ENCODE measurements at places on chromosomes 4 and X. TPM values are rescaled to one million over a fixed set of nuclear protein-coding genes. Genes with fewer than 3 reads are reported as not detected.

P2RY10 gene
- 42.2 TPM for total RNA-seq

VEGFC gene
- total RNA-seq: not detected

PDCL2 gene
- not detected for total RNA-seq

ATOH1 gene
- not detected for total RNA-seq

CT83 gene
- total RNA-seq: not detected

HSD17B13 gene
- 0.16 TPM for total RNA-seq

GPRASP1 gene
- total RNA-seq: 3.9 TPM

SSX4 gene
- total RNA-seq: not detected

CT45A3 gene
- not detected for total RNA-seq

WDR19 gene
- 14.5 TPM for total RNA-seq

SLC4A4 gene
- 0.81 TPM for total RNA-seq

EVC gene
- 2.0 TPM for total RNA-seq

PLP2 gene
- total RNA-seq: 136 TPM

ARHGAP36 gene
- not detected for total RNA-seq

USP11 gene
- 57.1 TPM for total RNA-seq

XAGE1A gene
- not detected for total RNA-seq

PPP1R2C gene
- total RNA-seq: not detected

MAGEA2B gene
- not detected for total RNA-seq

MCF2 gene
- 0.56 TPM for total RNA-seq

Measured in activated CD8-positive, alpha-beta T cell treated with anti-CD3 and anti-CD28 coated beads for 36 hours (primary cell).